Urinary bladder (tissue), 4 donors: ENCODE measurements at places on chromosomes 16 and 17. TPM values are rescaled to one million over a fixed set of nuclear protein-coding genes. Genes with fewer than 3 reads are reported as not detected.

ARL5C gene
- not detected for polyA plus RNA-seq

KRTAP4-5 gene
- polyA plus RNA-seq, result not detected

DNA sequence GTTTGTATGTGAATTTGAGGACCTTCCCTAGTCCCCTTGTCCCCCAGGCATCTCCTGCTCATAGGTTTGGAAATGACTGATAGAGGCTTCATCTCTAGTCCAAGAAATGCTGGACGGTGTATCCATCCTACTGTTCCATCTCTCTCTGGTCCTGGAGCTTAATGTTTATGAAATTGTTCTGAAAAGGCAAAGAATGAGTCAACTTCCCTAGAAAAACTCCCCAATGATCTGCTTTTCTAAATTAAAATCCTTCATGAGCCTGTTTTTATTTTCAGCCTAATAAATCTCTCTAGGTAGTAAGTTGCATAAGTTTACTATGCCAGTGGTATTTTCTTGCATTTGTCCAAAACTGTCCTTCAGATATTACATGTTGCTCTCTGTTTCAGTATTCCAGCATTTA, 2.1 kb upstream of the IGSF6 start:
- DNase-seq, result no peak

GRCh38 chr16:75305364-75306098, 54.1 kb upstream of the BCAR1 start:
- DNase-seq, result peak; percentile 81

DNA sequence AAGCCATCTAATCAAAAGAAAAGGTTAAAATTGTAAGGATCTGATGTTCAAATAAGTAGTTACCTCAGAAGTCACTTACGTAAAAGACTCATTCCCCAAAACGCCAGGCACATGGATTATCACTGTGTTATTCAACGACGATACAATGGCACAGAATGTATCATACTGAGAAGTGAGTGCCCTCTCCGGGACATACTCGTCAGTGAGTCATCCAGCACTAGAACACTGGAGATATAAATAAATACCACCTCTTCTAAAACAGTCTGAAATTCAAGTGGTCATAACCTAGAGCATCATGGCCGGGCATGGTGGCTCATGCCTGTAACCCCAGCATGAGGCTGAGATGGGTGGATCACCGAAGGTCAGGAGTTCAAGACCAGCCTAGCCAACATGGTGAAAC, 24.9 kb downstream of the USP31 start:
- DNase-seq, result no peak

UNK gene
- polyA plus RNA-seq, result 29.1 TPM

SLC47A2 gene
- not detected for polyA plus RNA-seq

GRCh38 chr17:21025451-21025850, 17.4 kb downstream of the USP22 start:
- DNase-seq, result no peak

KRT23 gene
- 0.87 TPM for polyA plus RNA-seq

- no peak for DNase-seq
These were observed 4.1 kb downstream of the PECAM1 start for GRCh38 chr17:64386412-64387144.

DNA sequence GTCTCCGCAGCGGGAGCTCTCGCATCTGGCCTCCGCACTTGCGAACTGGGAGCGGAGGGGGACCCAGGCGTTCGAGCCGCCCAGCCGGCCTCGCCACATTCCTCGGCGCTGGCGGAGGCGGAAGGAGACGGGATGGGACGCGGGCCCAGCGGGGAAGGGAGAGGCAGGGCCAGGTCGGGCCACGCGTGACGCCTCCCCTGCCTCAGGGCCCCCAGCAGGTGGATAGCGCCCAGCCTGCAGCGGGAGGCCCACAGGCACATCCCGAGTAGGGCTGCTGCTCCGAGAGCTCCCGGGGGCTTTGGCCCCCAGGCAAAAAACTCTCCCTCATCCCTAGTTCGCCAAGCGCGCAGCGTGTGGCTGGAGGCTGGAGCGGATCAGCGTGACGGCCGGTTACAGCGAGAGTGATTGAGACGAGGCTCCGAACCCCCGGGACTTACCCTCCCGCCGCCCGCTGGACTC, 800 bp downstream of the PLEKHH3 start:
- no peak for DNase-seq

DNA sequence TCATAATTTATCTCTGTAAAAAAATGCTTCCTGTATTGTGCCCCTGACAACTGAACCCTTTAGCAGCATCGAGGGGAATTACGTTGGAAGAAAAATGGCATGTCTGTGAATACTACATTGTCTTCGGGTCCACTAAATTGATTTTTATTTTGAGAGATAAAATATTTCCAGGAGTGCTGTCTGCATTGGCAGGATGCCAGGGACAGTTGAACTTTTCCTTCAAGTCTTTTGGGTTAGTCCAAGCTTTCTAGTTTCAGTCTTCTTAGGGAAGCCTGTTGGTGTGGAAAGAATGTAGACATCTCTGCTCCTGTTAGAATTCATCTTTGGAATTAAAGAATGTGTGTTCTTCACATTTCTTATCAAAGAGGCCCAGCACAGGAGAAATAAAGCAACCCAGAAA, 557.9 kb downstream of the TMEM114 start:
- DNase-seq, result no peak

GRCh38 chr17:70994194-70994593, 824.9 kb downstream of the KCNJ2 start:
- no peak for DNase-seq

CENPT gene
- 49.4 TPM for polyA plus RNA-seq

GRCh38 chr16:80526418-80527061, 14.3 kb upstream of the DYNLRB2 start:
- peak; percentile 36 for DNase-seq

- DNase-seq, result no peak
These were observed 78.3 kb downstream of the TANGO6 start for GRCh38 chr16:68921637-68922036.

- DNase-seq, result no peak
These were observed 5.6 kb downstream of the FBRS start for GRCh38 chr16:30663820-30664219.
